Stimulated activated CD4-positive, alpha-beta T cell treated with anti-CD3 and anti-CD28 coated beads, Interleukin-1b, Interleukin-23, amount 100 ng/mL, for 48 hours (primary cell): ENCODE measurements at places on chromosomes 1 and 21.
A peak's percentile ranks its signal among the peaks of the same experiment; 100 is the strongest.

GRCh38 chr1:156439036-156439776, 61.4 kb downstream of the MEF2D start:
- DNase-seq = no peak

DNA sequence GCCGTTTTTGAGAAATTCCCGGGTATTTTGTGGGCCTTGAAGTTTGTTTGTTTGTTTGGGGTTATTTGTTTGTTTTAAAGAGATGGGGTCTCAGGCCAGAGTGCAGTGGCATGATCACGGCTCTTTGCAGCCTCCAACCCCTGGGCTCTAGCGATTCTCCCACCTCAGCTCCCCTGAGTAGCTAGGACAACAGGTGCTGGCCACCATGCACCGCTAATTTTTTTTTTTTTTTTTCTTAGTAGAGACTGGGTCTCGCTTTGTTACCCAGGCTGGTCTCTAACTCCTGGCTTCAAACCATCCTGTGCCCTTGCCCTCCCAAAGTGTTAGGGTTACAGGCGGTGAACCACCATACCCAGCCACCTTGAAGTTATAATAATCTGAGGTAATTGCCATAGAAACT, 2.0 kb downstream of the CHTOP start:
- no peak for DNase-seq

- no peak for DNase-seq
Observed at GRCh38 chr1:83918688-83919285, 80.1 kb downstream of the TTLL7 start.

DNA sequence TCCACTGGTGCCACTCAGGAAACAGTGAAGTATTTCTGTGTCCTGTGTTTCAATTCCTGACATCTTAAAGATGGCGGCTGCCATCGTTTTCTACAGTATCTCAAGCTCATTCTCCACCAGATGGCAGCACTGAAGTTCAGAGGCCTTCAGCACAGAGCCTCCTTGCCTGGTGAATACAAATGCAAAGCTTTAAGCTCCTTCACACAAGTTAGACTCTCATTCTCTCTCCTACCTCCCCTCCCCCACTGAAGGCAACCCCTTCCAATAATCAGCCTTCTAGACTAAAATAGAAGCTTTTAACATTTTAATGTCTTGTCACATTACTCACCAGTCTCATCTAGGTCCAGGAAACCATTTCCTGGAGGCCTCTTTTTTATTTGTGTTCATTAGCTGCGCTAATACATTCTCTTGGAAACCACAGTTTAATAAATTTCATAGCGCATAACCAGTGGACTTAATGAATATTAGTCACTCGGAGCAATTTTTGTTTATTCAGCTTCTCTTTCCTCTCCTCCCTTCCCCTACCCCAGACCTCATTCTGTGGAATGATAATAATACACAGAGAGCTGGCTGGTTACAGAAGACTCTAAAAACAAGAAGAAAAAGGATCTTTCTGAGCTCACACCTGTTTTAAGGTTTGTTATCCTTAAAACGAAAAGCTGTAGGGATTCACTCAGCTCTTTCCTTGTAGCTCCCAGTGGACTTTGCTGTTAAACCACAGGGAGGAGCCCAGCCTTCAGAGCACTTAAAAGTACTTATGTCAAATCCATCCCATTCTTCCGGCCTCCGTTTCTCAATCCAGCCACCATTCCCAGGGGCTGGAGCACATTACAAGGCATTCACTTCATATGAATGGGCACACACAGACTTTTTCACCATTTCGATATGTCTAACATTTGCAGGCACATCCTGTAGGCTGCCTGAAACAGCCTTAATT, 384.9 kb downstream of the HLX start:
- DNase-seq = peak; percentile 25

DNA sequence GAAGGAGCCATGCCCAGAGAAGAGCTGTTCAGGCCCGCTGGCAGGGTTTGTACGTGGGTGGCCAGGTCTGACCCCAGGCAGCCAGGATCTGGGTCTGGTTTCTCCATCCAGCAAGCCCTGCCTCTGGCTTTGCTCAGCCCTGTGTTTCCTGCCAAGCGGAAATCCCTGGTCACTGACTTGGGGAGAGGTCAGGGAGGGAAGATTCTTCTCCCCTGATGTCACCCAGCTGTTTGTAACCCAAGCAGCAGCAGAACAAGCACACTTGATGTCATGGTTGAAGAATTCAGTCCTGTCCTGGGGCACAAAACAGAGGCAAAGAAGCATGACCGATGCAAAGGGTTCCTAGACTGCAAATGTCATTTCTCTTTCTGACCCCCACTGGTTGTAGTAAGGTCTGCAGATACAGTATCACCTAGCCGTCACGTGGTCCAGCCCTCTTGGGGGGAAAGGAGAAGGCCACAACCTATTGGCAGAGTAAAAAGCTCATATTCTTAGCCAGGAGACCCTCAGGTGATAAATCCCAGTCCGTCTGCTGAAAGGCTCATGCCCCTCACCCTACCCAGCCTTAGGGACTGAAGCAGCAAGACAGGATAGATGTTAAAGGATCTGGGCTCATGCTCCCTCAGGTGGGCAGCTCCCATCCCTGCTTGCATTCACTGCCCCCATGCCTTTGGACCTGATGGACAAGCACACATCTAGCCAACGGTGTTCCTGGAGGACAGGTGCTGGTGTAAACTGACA, 120.9 kb downstream of the SYT2 start:
- DNase-seq = no peak

DNA sequence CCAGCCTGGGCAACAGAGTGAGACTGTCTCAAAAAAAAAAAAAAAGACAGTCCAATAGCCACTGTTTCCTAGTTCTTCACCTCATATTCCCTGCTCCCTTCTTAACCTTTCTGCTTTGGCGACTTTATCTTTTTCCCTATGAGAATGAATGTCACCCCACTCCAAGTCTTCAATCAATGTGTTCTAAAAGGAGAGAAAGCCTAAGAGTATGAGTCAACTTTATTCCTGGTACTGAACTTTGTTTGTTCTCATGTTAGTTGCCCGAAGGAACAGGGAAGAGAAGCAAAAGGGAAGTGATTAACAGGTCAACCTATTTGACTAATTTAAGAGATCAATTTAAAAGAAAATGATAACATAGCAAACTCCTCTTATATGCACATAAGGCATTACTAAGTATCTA, 39.9 kb upstream of the SLC16A1 start:
- DNase-seq = no peak

DNA sequence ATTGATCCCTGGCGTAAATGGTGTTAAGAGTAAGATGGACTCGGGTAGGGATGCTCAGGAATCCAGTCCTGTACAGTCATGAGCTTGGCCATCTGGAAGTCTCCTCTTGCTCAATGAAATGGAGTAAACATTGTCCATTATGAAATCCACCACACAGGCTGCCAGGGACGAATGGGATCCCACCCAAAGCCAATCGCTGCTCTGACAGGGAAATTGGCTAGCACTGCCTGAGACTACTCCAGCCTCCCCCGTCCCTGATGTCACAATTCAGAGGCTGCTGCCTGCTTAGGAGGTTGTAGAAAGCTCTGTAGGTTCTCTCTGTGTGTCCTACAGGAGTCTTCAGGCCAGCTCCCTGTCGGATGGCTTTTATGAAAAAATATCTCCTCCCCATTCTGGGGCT, at the start of gene HSD11B1:
Gene HSD11B1, plus strand, starts transcription at position 263 of the 400 bp plus-strand sequence. Its CDS starts 97 bp downstream, at position 360.
- no peak for DNase-seq

- no peak for DNase-seq
Observed at GRCh38 chr1:62336638-62336994, 17.4 kb upstream of the KANK4 start.

DNA sequence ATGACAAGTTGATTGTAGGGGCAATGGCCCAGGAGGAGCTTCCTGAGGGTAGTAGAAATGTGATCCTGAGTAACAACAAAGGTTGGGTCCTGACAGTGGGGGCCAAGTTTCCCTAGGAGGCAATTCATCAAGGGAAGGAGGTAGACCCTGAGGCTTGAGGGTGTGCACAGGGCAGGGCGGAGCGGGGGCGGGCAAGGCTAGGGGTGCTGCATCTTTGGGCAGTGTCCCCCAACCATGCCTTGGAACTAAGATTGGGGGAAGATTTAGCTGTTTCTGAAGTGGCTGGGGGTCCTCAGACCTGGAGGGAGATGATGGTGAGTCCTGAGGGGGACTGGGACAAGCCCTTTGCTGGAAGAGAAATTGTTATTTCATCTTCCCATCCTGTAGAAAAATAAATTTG, 50.9 kb downstream of the HUNK start:
- no peak for DNase-seq

- no peak for DNase-seq
Observed at GRCh38 chr1:168709405-168710363, 19.3 kb downstream of the DPT start.

DNA sequence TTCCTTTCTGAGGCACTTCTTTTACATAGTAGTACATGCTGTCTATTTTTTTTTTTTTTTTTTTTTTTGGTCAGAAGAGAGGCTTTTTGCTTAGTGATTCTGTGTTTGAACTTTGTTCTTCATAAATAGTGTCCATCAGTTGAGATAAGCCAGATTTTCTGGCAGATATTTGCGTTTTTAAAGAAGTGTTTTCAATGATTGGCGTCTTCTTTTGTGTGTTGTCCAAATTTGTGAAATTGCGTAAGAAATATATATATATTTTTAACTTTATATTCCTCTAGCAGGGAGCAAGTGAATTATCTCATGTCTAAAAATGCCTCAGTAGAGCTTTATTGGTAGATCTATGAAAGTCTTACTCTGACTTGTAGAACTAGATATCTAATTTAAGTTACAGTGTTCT, 28.3 kb downstream of the NEK7 start:
- DNase-seq = no peak

DNA sequence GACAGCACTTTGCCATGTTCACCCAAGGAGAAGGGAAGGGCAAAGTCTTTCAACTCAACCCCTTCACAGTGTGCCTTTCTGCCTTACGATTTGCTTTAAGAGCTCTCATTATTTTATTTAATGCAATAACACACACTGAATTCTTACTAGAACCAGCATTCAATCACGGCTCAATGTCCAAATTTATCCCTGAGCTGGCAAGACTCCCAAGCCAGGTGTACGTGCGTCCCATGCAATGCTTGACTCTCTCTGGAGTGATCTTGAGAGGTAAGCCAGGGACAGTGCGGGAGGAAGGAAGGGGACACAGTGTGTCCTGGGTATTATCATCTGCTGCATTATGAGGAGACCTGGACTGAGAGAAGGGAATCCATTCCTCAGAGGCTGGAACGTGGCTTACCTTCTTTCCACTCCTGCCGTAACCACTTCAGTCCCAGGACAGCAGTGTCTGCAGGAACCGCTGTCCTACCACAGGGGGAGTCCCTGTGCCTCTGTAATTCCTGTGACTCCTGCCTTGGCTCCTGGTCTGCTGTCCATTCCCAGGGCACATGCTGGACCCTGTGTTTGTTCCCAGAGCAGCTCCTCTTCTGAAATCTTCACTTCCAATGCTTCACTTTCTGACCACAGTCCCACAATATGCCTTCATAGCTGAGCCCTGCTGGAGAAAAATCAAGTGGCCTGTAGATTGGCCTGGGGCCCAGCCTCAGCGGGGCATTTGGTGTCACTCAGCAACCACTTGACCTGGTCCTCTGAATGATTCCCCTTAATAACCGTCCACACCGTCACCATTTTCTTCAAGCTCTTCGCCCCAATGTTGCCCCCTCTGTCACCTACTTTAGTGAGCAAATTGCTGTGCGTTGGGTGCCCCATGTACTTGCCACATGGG, 28.6 kb upstream of the STUM start:
- no peak for DNase-seq

DNA sequence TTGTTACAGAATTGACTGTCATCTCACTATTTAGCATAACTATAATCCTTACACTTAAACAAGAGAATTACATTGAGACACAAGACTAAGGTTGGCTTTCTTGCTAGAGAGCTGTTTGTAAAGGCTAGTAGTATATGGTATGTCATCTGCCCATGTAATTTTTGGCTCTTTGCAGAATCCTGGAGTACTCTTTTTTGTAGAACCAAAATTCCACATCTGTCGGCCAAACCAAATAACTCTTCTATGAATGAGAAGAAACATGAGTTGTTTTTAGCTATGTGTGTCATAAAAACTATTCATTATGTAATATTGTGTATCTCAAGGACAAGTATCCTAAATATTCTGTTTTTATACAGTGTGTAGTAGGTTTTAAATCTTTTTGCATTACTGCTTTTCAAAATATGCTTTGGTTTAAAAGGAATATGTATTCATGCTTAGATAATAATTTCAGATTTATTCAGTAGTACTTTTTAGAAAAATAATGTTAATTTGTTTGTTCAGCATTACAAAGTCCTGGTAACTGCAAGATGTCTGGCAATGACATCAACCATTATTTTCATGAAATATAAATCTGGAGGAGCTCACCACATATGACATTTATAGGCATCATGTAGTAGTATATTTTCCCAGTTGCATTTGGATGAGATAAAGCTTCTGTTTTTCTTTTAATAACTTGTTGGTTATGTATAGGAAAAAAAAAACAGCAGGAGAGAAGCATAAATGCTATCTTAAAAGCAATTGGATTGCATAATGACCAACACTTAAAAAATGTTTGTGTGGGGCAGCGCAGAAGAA, 159.8 kb downstream of the HS2ST1 start:
- no peak for DNase-seq

DNA sequence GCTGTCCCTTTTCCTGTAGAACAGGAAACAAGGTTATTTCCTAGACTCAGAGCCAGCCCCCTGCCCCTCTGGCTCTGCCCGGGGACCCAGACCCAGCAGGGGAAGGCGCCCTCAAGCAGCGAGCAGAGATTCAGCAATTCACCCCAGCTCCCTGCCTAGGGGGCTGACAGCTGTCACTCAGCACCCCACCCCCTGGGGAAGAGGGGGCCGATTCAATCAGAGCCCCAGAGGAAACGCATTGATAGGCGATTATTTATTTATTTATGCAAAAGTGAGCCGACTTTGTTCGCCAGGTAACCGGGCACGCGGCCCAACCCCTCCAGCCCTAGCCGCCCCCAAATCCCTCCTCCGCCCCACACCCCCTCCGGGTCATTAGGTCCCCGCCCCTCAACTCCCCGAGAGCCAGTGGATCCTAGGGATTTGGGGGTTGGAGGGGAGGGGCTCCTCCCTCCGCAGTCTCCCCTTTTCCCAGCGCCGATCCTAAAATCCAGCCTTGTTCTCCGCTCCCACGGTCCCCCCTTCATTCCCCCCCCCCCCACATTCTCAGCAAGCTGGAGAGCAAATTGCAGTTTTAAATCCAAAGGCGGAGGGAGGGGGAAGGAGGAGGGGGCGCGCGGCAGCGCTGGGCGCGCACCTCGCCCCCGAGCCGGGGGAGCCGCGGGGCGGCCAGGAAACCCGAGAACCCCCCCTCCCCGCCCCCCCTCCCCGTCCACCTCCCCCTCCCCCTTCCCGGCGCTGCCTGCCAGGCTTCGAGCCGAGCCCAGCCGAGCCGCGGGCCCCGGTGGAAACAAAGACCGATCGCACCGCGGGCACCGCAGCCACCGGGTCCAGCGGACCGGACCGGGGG, 1.3 kb downstream of the AHDC1 start:
- DNase-seq = no peak

- DNase-seq = no peak
Observed at GRCh38 chr1:112651205-112651604, 23.3 kb upstream of the MOV10 start.

DNA sequence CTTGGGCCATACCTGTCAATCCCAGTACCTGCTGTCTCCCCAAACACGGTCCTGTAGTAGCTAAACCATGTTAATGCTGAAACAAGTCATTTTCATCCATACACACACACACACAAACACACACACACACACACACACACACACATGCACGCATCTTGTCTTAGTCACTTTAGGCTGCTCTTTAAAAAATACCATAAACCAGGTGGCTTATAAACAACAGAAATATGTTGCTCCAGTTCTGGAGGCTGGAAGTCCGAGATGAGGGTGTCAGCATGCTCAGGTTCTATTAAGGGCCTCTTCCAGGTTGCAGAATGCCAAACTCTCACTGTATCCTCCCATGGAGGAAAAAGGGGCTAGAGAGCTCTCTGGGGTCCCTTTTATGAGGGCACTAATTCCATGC, 129.9 kb downstream of the NTPCR start:
- no peak for DNase-seq

GRCh38 chr1:85102479-85102878, 54.2 kb upstream of the MCOLN3 start:
- DNase-seq = no peak
